ENCODE measurements at places on chromosomes 11 and 22. TPM values are rescaled to one million over a fixed set of nuclear protein-coding genes. Genes with fewer than 3 reads are reported as not detected.

DNA sequence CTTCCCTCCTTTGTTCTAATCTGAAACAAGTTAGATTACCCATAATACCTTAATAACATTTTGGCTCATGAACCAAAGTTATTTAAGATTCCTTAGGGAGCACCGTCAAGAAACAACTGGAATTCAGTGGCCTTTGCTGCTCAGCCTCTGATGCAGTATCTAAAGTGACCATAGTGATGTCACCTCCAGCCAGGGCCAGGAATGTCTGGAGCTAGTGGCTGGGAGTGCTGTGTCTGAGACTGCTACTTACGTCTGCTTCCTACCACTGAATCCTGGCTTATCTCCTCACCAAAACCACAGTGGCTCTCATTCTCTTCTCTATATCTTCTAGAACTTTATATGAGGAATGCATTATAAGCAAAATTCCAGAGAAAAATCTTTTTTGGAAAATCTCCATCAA is 658.0 kb downstream of the DLG2 start:
- no peak for DNase-seq

The CTTN gene
- 290 TPM for polyA plus RNA-seq

- DNase-seq: no peak
Observed at GRCh38 chr11:1830004-1830321, 4.8 kb upstream of the SYT8 start.

- DNase-seq: no peak
Observed at GRCh38 chr11:105357146-105357545, 217.6 kb upstream of the CARD18 start.

The MRPL17 gene
- polyA plus RNA-seq: 19.3 TPM

- no peak for DNase-seq
Observed at GRCh38 chr11:15059132-15059915, 14.1 kb upstream of the CALCB start.

- DNase-seq: no peak
Observed at GRCh38 chr11:102546923-102547471, 16.4 kb upstream of the MMP7 start.

GRCh38 chr22:28548406-28548805 is 131.2 kb downstream of the TTC28 start:
- no peak for DNase-seq

DNA sequence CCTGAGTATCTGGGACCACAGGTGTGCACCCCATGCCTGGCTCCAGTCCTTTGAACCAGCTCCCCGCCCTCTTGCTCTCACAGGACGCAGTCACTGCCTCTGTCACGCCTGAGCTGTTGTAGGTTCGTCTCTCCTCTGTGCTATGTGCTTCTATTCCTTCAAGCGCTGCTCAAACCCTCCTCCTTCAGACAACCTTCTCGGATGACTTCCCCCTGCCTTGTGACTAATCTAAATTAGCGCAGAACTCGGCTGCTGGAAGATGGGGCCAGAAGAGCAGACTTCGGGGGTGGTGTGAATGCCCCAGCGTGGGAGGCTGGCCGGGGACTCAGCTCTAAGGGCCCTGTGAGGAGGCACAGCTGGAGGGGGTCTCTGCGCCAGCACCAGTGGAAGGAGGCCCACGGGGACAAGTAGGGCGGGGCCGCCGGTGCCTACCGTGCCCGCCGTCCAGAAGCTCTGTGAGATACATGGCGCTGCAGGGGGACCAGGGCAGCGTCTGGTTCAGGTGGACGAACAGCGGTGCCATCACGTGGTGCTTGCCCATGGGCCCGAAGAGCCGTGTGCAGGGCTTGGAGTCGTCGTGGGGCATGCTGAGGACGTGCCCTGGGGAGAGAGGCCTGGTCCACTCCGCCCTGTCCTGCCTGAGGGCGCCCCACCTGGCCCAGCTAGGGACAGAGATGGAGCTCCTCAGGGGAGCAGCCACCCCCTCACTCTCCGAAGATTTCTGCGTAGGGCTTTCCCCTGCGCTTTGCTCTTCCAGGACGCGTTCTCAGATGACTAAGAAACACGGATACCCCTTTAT is 12.5 kb downstream of the ADAMTS8 start:
- DNase-seq: no peak

The TUBA8 gene
- 2.7 TPM for polyA plus RNA-seq

The RAB36 gene
- polyA plus RNA-seq: 2.1 TPM

GRCh38 chr22:31646186-31647019 is 15.6 kb downstream of the PISD start:
- DNase-seq: peak; percentile 17

The PARVG gene
- 3.5 TPM for polyA plus RNA-seq

The PES1 gene
- 52.3 TPM for polyA plus RNA-seq

DNA sequence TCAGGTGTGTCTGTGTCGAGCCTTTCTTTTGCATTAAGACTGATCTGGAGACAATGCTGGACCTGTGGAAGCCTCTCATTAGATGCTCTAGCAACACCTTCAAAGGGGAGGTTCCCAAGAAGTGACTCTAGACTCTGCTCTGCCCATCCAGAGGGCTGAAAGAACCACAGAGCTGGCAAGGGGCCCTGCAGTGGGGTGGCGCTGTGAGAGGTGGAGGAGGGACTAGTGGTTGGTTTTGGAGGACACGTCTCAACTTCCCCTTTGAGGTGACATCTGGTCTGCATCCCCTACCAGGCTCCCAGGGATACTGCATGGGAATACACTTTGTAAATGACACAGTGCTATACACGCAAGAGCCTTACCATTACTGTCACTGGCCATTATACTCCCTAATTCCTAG is 34.2 kb upstream of the SYT13 start:
- no peak for DNase-seq

The TMEM191B gene
- polyA plus RNA-seq: not detected

The DERL3 gene
- 6.1 TPM for polyA plus RNA-seq

The GTSE1 gene
- 1.0 TPM for polyA plus RNA-seq

- peak; percentile 51 for DNase-seq
Observed at GRCh38 chr11:1130276-1131032, 27.3 kb upstream of the MUC5AC start.

DNA sequence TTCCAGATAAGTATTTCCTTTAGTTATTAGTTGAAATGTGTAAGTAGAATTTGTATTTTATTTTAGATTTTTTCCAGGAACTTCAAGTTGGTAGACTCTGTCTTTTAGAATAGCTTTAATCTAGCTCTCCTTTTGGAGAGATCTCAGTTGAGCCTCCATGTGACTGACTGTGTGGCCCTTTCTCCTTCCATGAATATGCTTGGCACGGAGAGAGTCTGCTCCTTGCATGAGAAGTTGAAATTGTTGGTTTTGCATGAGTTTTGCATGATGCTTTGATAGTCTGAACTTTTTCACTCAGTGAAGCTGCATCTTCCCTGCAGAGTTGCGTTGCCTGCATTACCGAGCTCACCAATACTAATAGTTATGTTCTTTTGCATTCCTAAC is 32.8 kb upstream of the CTTN start:
- peak; percentile 2 for DNase-seq

DNA sequence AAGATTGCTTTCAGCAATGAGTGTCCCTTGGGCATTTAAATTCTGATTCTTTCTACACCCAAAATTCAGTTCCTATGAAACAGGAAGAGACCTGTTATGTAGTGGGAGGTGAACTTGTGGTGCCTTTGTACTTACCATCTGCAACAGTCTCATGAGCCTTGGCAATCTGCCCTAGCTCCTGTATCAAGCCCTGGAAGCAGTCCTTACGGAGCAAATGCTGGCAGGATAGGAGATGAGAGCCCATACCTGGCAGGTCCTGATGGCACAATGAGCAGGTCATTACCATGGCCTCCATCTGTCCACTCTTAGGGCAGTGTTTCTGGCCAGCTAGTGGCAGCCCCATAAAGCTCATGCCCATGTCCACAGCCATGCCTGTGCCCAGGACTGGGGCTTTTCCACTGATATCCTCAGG is 10.8 kb downstream of the TRIM66 start:
- DNase-seq: no peak
